ENCODE measurements at places on chromosomes 13 and 19.

DNA sequence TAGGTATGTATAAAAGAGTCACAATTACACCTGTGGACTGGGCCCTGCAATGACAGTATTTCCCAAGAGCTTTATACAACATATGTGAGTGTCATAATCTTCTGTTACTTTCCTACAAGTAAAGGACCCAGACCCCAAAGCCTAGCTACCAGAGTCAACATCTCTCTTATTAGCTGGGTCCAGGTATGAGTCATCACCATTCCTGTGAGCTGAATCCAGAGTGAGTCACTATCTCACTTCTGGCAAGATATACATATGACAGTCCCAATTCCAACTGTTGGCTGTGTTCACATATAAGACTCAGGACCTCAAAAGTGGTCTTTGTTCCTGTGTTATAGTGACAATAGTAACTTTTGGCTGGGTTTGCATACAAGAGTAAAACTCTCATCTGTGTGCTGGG lies 46.7 kb downstream of the ZNF729 start:
- DNase-seq: no peak

DNA sequence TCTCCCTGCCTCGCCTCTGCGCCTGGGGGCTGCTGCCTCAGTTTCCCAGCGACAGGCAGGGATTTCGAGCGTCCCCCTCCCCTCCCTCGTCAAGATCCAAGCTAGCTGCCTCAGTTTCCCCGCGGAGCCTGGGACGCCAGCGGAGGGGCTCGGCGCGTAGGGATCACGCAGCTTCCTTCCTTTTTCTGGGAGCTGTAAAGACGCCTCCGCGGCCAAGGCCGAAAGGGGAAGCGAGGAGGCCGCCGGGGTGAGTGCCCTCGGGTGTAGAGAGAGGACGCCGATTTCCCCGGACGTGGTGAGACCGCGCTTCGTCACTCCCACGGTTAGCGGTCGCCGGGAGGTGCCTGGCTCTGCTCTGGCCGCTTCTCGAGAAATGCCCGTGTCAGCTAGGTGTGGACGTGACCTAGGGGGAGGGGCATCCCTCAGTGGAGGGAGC lies 722 bp upstream of the ICAM1 start:
- no peak for DNase-seq

- DNase-seq: no peak
Measured at GRCh38 chr13:31588316-31588715, 151.0 kb upstream of the RXFP2 start.

DNA sequence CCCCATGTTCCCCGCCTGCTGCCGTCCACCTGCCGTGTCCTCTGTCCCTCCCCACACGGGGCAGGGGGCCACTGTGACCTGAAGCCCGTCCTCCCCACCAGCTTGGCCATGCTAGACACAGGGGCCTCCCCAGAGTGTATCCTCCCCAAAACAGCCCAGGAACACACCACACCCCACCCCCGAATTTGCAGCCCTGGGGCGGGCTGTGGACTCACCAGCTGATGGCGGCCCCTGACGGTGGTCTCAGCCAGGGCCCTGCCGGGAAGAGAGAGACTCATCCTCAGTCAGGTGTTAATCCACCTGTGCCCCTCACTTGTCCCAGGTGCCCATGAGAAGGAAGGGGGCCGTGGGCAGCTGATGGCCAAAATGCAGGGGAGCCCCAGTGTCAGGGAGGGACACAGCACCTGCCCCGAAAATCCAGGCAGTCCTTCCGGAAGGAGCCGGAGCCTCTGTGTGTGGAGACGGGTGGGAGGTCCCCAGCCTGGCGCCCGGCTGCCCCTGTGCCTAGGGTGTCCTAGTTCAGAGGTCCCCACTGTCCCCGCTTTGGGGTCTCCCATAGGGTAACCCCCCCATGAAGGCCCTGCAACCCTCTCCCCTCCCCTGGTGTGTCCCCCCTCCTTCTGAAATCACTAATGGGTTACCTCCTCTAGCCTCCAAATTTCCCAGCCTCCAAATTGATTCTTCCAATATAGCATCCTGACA lies 39.3 kb upstream of the TCF3 start:
- DNase-seq: no peak

- no peak for DNase-seq
Measured at GRCh38 chr13:110107568-110108347, 199.2 kb downstream of the COL4A1 start.

- DNase-seq: no peak
Measured at GRCh38 chr19:36528921-36529518, 949 bp upstream of the ZNF260 start.

- no peak for DNase-seq
Measured at GRCh38 chr19:54281007-54281728, at the start of gene LILRB2. Gene LILRB2, minus strand, starts transcription at chr19:54281110. Its CDS starts 614 bp downstream, at chr19:54280496.
